Upper lobe of right lung (tissue), 1 donor: ENCODE measurements at places on chromosomes 6 and 20.
A peak's percentile ranks its signal among the peaks of the same experiment; 100 is the strongest.

DNA sequence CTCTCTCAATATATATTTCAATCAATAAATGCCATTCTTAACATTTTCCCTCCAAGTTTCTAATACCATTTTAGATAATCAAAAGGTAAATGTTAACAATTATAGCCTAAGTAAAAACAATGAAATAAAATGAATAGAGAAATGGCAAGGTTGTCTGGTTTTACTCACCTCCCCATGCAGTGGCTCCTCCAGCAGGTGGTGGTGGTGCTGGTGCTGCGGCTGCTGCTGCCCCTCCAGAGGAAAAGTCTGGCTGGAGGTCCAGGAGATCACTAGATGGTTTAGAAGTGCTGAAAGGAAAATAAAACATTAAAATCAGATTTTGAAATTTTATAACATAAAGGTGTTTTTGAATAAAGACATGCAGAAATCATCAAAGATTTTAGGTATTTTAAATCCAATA lies 93.2 kb downstream of the PRSS35 start:
- DNase-seq: no peak

GRCh38 chr20:21523281-21523868 lies 9.5 kb upstream of the NKX2-2 start:
- DNase-seq: no peak

- DNase-seq: peak; percentile 38
Observed at GRCh38 chr20:64119301-64119680, 11.9 kb upstream of the NPBWR2 start.

- DNase-seq: no peak
Observed at GRCh38 chr20:62269378-62269777, 31.1 kb downstream of the OSBPL2 start.

DNA sequence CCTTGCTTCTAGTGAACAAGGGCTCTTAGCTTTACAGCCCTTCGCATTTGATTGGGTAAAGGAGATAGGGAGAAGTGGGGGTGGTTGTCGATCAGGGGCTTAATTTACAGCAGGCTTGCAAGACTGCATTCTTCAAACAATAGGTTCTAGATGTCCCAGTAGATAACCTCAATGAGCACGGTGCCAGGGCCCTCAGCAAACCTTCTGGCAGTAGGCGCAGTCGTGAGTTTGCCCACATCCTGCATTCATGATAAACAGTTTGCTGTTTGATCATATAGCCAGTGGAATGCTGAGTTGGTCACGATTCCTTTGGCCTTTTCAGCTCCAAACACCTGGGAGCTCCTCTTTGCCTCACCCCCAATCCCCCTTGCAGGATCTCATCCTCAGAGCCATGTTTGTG lies 27.5 kb downstream of the SUN5 start:
- DNase-seq: no peak

DNA sequence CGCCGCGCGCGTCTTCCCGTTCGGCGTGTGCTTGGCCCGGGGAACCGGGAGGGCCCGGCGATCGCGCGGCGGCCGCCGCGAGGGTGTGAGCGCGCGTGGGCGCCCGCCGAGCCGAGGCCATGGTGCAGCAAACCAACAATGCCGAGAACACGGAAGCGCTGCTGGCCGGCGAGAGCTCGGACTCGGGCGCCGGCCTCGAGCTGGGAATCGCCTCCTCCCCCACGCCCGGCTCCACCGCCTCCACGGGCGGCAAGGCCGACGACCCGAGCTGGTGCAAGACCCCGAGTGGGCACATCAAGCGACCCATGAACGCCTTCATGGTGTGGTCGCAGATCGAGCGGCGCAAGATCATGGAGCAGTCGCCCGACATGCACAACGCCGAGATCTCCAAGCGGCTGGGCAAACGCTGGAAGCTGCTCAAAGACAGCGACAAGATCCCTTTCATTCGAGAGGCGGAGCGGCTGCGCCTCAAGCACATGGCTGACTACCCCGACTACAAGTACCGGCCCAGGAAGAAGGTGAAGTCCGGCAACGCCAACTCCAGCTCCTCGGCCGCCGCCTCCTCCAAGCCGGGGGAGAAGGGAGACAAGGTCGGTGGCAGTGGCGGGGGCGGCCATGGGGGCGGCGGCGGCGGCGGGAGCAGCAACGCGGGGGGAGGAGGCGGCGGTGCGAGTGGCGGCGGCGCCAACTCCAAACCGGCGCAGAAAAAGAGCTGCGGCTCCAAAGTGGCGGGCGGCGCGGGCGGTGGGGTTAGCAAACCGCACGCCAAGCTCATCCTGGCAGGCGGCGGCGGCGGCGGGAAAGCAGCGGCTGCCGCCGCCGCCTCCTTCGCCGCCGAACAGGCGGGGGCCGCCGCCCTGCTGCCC lies 1.1 kb downstream of the SOX4 start:
- DNase-seq: peak; percentile 89
